Stimulated activated CD8-positive, alpha-beta memory T cell treated with anti-CD3 and anti-CD28 coated beads, Interleukin-2, amount 100 ng/mL, for 48 hours (primary cell): ENCODE measurements at places on chromosomes 13 and 19.
A peak's percentile ranks its signal among the peaks of the same experiment; 100 is the strongest.

DNA sequence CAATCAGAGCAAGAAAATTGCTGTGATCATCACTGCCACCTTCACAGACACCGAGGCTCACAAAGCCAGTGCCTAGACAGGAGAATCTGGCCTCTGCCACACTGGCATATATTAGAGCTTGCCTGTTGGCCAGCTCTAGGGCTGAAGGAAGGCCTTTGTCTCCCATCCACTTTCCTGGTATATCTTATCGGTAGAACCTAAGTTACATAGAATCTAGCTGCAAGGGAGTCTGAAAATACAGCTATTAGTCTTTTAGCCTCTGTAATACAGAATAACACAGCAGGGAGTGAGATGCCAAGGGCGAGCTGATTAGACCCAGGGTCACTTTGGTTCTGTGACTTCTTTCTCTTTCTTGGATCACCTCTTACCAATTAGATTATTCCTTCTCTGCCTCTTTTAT is 154.9 kb upstream of the KL start:
- DNase-seq = no peak

GRCh38 chr13:93716623-93717022 is 490.0 kb downstream of the GPC6 start:
- DNase-seq = no peak

- no peak for DNase-seq
Measured at GRCh38 chr13:60689571-60689970, 292.6 kb downstream of the TDRD3 start.

- DNase-seq = no peak
Measured at GRCh38 chr13:48493851-48494250, 39.0 kb downstream of the RCBTB2 start.

DNA sequence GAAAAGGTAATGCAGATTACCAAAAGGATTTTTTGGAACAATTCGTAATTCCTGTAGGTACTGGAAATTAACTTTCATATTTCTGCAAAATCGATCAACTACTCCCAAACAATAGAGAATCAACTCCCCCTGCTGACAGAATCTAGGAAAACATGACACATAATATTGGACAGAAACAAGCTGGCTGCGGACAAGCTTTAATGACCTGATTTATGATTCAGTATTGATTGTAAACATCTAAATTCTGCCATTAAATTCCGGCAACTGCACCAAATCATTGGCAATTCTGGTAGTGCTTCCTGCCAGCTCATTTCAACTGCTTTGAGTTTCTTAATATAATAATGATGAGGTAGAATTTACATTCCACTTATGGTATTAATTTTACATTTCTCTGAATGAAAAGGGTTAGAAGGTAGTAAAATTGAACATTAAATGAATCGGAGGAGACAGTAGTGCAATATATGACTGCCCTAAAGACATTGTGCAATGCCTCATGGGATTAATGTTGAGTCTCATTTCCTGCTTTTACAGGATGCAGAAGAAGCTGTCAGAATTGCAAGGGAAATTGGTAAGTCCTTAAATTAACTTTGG is 146.5 kb downstream of the PCCA start:
- DNase-seq = no peak

- no peak for DNase-seq
Measured at GRCh38 chr13:69817333-69817869, 290.2 kb upstream of the ATXN8OS start.

- no peak for DNase-seq
Measured at GRCh38 chr19:30539981-30540380, 167.8 kb downstream of the ZNF536 start.

GRCh38 chr19:801030-801860 is 4.0 kb downstream of the PTBP1 start:
- no peak for DNase-seq

DNA sequence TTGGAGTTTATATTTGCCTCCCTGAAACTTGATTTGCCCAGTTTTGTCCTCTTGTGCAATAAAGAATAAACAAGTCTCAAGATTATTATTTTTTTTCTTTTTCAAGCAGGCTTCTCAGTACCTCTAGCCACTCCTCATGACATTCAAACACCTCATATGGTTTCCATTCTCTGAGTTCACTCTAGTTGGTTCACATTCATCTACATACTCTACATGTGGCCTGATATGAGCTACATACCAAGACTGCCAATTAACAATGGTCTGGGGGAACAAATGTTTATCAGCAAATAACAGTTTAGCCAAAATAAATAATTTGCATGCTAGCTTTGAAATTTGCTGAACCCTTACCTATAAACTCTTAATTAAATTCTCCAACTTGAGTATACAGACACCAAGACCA is 22.5 kb downstream of the KCNRG start:
- no peak for DNase-seq

- DNase-seq = no peak
Measured at GRCh38 chr13:21034603-21035191, 26.7 kb downstream of the LATS2 start.

DNA sequence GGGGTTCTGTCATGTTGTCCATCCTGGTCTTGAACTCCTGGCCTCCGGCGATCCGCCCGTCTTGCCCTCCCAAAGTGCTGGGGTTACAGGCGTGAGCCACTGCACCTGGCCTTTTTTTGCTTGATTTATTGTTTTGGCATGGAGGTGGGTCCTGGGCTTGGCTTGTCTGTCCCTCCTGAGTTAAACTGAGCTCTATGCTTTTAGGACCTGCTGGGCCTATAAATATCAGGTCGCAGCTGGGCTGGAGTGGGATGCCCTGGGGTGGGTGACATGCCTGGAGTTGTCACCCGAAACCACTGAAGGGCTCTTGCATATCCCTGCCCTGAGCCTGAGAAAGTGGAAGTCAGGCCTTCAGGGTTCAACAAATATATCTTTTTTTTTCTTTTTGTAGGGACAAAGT is 5.5 kb downstream of the ARRDC5 start:
- no peak for DNase-seq

DNA sequence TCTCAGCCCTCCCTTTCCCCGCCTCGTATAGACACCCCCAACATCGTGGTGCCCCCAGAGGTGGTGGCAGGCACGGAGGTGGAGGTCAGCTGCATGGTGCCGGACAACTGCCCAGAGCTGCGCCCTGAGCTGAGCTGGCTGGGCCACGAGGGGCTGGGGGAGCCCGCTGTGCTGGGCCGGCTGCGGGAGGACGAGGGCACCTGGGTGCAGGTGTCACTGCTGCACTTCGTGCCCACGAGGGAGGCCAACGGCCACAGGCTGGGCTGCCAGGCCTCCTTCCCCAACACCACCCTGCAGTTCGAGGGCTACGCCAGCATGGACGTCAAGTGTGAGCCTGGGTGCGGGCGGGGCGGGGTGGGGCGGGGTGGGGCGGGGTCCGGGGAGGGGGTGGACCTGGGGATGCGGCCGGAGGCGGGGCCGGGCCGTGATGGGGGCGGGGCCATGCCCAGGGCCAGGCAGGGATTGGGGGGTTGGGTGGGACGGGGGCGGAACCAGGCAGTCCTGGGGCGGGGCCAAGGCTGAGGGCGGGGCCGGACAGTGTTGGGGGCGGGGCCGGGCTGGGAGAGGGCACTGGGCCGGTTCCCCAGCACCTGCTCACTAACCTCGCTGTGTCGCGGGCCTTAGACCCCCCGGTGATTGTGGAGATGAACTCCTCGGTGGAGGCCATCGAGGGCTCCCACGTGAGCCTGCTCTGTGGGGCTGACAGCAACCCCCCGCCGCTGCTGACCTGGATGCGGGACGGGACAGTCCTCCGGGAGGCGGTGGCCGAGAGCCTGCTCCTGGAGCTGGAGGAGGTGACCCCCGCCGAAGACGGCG is 7.8 kb downstream of the MAG start:
- DNase-seq = peak; percentile 23

DNA sequence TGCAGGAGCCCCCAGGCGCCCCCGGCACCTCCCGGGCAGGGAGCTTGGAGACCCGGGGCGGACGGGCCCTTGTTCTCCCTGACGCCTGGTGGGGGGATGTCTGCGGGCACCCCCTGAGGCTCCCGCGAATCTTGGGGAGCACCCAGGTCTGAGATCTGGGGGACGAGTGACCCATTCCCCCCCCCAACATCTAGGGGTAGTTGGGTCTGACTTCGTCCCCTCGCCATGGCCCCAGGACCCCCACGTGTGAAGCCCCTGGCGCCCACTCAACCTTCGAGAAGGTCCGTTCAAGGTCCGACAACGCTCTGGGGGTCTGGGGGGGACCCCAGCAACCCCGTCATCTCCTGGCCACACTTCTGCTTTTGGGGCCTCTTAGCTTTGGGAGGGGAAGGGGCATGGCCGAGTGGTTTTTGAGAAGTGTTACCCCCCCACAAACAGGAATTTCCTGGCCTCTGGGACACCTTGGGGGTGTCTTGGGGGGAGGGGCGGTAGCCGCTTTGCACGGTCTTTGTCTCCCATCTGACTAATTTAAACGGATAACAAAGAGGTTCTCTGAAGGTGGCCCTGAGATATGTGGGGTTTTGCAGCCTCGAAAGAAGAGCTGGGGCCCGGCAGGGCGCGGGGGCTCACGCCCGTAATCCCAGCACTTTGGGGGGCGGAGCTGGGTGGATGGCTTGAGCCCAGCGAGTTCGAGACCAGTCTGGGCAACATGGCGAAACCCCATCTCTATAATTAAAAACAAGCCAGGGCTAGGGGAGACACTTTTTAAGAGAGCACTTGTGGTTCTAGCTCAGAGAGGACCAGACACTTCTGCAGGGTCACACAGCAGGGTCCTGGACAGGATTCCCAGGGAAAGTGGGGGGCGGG is 608 bp downstream of the CNN2 start:
- no peak for DNase-seq

DNA sequence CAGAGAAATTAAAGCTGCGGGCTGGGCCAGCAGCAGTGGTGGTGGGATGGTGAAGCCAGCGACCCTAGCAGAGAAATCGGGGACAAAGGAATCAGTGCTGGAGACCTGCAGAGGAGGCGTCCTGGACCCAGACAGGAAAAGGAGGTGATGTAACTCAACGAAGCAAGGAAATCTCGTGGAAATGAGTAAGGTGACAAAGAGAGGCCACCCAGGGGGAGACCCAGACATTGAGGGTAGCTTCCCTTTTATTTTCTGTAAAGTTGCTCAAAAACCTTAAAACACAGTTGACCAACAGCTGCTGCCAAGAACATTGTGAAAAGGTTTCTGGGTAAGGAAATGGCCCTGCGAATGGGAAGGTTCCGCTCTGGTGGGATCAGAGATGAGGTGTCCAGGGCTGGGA is 13.3 kb upstream of the RETN start:
- no peak for DNase-seq

DNA sequence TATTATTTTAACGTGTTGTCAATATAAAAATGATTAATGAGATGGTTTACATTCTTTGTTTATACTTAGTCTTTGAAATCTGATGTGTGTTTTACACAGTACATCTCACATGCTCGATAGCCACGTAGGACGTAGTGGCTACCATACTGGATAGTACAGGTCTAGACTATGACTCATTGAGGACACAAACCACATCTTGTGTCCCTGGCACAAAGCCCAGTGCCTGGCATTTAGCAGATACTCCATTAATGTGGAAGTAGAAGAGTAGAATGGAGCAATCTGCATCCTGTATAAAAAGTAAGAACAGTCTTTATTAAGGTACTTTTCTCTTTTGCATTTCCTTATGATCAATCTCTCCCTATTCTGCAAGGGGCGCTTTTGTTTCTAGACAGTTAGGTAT is 49.0 kb upstream of the FRY start:
- no peak for DNase-seq

- no peak for DNase-seq
Measured at GRCh38 chr13:64817691-64818090, 2412.4 kb downstream of the PCDH9 start.

DNA sequence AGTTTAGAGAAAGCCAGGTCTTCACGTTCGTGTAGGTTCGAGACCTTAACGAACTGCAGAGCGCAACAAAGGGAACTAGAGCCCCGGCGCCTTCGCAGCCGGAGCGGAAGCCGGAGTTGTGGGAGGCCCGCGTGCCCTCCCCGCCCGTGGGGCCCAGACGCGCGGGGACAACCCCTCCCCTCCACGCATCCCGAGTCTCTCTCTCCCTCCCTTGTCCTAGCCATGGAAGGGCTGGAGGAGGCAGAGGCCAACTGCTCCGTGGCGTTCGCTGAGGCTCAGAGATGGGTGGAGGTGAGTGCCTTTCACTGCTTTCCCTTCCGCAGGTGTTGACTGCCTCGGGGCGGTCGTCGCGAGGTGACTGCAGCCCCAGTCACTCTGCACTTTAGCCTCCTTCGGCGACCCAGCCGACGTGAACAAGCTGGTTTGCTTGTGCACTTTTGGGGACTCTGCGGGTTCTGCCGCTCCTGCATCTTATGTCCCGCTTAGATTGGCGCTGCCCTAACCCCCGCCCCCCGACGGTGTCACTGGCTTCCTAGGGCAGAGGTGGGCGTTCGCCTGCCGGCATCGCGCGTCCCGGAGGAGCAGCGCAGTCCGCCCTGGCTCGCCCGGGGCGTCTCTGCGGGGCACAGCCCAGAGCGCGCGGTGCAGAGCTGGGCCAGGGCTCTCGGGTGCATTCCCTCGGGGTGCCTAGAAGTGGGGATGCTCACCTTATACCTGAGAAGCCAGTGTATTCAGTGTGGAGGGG is 478 bp downstream of the LMO7 start:
- peak; percentile 22 for DNase-seq

- no peak for DNase-seq
Measured at GRCh38 chr13:80121038-80121437, 219.9 kb downstream of the SPRY2 start.

DNA sequence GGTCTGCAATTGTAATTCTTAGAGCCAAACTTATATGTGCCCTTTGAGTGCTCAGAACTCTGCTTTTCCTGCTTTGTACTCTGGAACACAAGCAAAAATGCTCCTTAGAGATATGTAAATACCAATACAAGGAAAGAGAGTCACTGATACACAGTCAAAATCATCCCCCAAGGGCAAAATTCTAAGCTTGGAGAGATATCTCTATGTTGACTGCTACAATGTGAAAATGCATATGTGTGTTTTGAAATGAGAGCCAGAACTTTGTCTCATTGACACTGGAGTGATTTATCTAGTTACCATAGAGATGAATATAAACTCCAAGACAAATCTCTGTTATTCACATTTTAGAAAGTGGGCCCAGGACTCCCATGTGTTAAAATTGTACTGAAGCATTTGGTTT is 494.8 kb upstream of the SLITRK1 start:
- DNase-seq = no peak

DNA sequence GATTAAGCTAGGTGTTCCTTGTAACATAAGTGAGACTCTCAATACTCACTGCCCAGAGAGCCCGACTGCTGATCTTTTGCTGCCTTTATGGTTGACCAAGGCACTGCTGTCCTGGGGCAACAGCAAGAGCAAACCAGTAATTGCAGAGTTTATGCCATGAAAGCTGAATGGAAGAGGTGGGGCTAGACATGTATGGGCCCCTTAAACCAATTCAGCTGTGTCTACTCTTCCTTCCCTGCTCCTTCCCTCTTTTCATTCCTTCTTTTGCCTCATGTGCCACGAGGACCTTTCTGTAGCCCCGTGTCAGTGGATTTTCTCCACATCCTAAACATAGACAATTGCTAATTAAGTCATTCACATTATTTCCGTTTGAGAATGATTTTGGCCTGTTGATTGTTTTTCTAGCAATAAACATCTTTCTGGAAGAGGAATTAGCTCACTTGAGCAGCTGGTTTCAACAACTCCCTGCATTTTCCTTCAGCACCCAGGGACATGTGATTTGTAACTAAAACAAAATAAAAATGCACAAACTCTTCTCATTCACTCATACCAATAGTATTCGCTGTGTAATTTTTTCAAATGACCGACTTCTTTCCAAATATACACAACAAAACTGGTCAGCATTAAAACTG is 40.5 kb downstream of the RAP2A start:
- no peak for DNase-seq
